ENCODE measurements at places on chromosomes 5 and 9.

DNA sequence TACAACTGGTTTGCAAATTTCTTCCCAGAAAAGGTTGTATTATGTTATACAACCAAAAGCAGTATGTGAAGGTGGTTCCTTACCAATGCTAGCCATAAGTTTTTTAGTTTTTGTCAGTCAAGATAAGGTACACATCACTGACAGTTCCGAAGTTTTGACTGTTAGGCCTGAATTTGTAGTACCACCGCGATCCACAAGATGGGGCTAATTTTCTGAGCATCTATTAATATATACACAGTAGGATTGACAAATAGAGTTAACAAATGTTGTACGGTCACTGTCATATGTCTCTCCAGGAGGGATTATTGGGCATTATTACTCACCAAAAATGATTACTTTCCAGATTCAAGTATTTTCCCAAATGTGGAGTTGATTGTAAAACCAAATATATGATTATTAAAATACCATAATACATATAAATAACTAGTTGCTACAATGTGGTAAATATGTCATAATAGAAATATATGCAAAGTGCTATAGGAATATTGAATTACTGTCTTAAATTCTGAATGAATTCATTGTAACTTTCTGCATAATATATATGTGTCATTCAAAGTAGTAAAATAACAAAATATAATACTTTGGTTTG is 28.4 kb upstream of the LRRC19 start:
- DNase-seq: peak; percentile 72

DNA sequence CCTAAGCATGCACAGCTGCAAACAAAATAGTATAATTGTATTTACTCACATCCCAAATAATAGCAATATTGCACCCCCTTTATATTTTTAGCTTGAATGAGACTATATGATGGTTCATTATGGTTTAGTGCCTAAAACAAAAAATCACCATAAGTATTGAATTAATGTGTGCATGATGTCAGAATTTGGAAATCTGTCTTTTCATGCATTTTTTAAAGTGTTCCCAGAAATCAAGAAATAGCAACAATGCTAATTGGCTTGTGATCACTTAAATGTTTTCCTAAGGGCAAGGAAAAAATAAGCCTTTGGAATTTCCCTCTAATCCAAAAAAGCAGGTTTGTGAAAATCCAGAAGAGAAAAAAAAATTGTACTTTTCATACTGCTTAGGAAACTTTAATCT is 50.9 kb upstream of the ITGA2 start:
- DNase-seq: no peak

- no peak for DNase-seq
These were observed 213.4 kb downstream of the MARCHF11 start for GRCh38 chr5:15966066-15966640.

GRCh38 chr5:145908206-145908960 is 28.0 kb upstream of the SH3RF2 start:
- no peak for DNase-seq

DNA sequence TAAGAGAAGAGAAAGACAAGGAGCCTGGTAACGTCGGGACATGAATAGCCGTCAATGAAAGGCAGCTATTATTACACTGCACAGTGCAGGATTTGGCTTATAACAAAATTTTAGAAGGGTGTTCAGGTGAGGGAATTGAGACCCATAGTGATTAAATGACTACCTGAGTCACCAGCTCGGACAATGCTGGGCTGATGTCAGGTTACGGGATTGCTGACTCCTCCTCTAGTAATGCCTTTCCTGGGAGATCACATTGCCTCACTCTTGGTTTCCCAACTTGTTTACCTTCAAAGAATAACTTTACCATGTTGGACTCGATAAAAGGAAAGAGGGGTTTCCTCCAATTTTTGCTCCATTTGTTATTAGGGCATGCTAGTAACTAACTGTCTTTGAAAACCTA is 132.6 kb downstream of the GHR start:
- DNase-seq: no peak

DNA sequence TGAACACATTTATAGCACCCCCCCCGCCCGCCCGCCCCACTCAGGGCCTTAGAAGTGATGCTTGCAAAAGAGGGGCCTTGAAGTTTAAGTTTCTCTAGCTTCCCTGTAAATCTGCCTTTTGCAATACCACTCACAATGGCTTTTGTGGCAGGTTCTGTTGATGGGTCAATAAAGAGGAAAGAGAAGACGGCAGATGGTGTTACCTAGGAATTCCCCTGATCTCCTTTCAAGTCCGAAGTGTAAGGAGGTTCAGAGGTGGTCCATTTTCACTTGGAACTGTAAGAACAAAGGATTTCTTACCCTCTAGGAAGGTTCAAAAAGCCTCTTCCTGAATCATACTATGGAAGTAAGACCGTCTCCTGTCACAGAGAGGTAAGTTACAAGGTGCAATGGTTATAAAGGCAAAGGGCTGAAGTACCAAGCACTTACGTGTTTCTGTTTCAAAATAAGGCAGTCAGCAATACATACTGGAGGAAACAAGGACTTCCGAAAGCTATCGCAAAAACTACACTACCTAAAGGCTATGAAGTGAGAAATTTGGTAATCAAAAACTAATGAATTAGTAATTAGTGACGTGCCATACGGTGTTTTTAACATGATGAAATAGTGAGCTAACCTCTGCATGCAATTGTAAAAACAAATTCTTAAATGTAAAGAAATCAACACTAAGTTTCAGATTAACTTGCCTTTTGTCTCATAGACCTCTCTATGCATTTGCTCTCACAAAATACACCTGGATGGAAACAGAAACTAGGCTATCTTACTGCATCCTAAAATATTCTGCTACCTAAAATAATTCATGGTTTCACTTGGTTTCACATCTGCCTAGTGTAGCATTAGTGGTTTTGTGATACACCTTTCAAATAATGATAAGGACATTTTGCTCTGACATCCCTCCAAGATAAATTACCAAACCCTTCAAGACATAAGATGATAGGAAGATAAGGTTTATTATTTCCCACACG is 589.4 kb upstream of the FAM174A start:
- no peak for DNase-seq

DNA sequence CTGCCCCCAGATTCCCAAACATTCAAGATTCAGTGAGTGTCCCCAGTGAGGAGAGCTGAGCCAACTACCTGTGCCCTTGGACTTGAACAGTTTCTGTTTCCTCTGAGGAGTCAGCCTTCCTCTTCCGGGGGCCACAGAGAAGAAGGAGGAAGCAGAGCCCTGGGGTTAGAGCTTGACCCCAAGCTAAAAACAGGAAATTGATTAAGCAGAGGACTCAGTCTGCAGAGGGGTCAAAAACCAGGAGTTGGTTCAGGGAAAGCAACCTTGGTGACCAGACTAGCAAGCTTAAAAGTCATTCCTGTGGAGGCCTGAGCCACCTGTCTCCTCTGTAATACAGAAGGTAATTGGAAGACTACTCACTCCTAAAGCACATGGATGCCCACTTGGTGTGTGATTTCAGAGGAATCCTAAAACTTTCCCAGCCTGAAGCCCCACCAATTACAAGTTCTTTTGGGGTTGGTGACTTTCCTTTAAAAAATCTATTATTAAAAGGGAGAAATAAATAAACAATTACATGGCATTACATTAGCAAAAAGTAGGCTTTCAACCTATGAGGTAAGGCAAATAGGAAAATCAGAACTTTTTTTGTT is 64.2 kb upstream of the SELENOP start:
- DNase-seq: no peak

GRCh38 chr5:16134204-16134603 is 45.4 kb downstream of the MARCHF11 start:
- no peak for DNase-seq

GRCh38 chr9:86122311-86122710 is 23.0 kb upstream of the GOLM1 start:
- DNase-seq: no peak

DNA sequence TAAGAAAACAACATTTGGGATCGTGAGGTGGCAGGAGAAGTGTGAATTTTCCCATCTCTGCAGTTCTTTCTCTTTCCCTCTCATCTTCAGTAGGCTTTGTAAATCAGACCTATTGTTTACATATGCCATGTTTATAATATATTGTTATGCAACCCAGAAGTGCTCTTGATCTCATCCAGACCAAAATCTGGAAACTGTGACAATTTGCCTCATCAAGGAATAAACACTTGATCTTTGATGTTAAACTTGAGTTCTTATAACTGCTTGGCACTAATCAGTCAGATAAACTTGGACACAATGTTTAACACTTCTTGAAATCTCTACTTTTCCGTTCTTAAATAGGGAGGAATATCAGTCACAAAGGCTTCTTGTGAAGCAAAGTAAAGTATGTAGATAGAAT is 384.7 kb downstream of the DMRT2 start:
- DNase-seq: no peak

DNA sequence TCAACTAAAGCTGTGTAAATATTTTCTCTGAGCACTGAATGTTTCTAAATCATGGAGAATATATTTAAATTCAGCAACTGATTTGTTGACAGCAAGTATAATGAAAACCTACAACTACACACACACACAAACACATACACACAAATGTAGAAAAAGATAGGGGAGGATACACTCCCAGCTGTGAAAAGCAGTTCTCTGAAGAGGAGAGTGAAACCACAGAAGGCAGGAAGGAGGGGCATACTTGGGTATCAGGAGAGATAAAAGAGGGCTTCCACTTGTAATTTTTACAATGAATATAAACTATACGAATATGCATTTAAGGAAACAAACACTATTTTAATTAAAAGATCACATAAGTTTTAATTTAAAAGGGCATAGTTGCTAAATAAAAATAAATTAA is 227.8 kb upstream of the SLC24A2 start:
- no peak for DNase-seq

GRCh38 chr5:9456435-9457042 is 89.3 kb downstream of the SEMA5A start:
- DNase-seq: no peak

- DNase-seq: no peak
These were observed 3.2 kb upstream of the FUBP3 start for GRCh38 chr9:130576176-130576575.

DNA sequence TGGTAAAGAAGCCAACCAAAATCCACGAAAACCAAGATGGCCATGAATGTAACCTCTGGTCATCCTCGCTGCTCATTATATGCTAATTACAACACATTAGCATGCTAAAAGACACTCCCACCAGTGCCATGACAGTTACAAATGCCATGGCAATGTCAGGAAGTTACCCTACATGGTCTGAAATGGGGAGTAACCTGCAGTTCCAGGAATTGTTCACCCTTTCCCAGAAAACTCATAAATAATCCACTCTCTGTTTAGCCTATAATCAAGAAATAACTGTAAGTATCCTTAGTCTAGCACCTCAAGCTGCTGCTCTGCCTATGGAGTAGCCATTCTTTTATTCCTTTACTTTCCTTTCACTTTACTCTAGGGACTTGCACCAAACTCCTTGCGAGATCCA is 160.6 kb downstream of the EFNA5 start:
- DNase-seq: no peak

- no peak for DNase-seq
These were observed 226.2 kb upstream of the TBC1D2 start for GRCh38 chr9:98481676-98482075.

DNA sequence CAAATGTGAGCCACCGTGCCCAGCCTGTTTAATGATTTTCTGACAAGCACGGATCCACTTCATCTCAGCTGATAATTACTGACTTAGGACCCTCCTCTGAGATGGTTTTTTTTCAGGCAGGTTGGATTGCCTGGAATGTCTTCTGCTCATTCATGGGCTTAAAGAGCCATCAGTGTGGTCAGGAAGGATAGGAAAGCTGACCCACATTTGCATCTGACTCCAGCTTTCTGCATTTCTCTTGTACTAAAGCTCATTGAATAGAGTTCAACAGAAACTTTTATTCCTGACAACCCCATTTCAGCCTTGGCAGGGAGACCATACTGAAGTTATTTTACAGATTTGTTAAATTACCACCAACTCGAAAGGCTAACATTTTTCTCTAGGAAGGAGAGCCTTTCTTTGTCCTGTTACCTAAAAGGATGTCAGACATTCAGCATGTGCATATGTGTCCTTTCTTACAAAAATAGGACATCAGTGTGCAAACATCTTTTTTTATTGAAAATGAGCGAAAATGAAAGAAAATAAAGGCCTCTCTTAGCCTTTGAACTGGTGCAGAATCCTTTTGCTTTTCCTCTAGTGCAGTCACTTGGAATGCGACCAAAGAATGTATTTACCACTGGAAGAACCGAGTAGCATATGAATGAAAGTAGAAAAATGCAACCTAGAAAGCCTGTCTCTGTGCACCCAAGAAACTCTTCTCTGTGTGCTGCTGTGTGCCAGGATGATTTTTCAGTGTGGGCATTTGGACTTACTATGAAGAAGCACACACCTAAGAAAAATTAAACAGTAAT is 26.6 kb downstream of the ADCY2 start:
- no peak for DNase-seq

- DNase-seq: no peak
These were observed 19.6 kb downstream of the SH2D3C start for GRCh38 chr9:127758843-127759242.

- DNase-seq: no peak
These were observed 96.7 kb downstream of the EDIL3 start for GRCh38 chr5:84287951-84288350.

DNA sequence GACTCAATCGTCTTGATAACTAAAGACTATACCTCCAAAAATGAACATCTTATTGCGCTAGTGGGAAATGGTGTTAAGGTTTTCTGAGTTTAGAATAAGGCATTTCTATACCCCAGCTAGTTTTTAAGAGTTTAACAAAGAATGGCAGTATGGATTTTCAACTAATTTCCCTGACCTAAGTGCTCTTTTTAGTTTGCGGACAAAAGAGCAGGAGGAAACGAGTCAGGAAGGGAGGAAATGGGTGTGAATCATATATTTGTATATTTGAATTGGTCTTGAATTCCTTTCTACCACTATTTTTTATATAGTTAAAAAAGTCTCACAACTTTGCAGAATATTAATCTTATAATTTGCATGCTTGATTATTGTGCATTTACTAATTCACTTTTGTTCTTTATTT is 516.3 kb upstream of the ZNF608 start:
- no peak for DNase-seq

DNA sequence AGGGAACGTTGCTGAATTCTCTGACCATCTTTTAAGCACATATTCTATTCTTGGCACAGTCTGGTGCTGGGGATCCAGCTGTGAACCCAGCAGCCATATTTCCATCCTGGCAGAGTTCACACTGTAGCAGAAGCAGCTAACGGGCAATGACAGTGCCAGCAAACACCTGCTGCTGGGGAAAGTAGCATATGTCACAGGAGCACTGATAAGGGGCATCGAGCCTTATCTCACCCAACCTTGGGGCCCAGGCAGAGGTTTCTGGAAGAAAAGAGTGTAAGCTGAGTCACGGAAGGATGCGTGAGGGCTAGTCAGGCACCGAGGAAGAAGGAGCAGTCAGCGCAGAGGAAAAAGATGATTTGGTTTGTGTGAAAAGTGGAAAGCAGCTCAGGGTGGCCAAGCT is 1.1 kb downstream of the NDOR1 start:
- DNase-seq: no peak

DNA sequence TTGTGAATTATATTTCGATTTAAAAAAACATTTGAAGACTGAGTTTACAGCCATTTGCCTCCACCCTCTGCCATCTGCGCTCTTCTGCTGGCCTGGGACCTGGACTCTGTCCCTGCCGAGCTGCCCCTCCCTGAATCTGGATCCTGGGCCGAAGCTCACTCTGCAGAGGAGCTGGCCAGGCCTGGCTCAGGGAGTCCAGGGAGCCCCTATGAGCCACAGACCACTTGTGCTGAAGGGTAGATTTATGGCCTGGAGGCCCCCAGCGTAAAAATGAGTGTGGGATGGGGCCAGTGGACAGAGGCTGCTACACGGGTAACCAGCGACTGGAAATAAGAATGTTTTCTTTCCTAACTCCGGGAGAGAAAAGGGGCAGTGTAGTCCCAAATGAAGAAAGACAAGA is 129.8 kb downstream of the FGF18 start:
- no peak for DNase-seq

GRCh38 chr9:557601-558201 is 283.8 kb upstream of the DMRT1 start:
- no peak for DNase-seq

Data from activated CD4-positive, alpha-beta T cell treated with anti-CD3 and anti-CD28 coated beads for 48 hours (primary cell).